ENCODE measurements at places on chromosomes 4 and X.

GRCh38 chr4:25753239-25753638 is 97.6 kb downstream of the SLC34A2 start:
- no peak for DNase-seq

GRCh38 chrX:24777660-24778059 is 83.9 kb downstream of the POLA1 start:
- no peak for DNase-seq

GRCh38 chr4:15893962-15894361 is 44.6 kb downstream of the FGFBP1 start:
- no peak for DNase-seq

DNA sequence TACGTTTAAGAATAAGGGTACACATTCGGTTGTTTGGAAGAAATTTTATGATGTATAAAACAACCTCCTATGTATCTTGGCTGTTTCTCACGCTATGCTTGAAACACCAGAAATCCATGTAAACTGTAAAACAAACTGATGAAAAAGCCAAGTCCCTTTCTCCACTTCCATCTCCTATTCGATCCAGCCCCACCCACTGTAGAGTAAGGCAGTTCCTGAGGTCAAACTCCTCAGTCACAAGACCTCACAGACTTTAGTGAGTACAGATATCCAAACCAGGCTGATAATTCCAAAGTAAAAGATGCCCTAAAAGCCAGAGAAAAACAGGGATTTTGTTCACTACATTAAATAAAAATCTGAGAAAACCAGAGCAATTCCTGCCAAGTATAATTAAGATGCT is 45.6 kb downstream of the ARHGEF38 start:
- no peak for DNase-seq

Data from SHP77 (cell line).